ENCODE measurements at places on chromosomes 3 and 15.

DNA sequence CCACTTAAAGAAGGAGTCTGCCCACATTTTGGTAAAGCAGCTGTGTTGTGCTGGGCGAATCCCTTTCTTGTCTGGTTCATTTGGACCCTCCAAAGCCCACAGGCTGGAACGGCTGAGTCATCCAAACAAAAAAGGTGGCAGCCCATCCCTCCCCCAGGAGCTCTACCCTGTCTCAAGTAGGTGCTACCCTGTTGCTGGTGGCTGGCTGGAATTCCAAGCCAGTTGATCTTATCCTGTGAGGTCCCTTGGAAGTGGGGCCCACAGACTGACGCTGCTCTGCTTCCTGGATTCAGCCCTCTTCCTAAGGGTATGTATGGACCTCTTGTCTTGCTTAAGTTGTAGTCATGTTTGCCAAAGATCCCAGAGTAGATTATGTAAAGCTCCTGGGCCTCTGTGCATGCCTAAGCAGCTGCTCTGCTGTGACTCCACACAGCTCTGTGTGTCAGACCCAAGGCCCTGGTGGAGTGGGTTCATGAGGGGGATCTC lies 44.5 kb downstream of the CCR1 start:
- no peak for DNase-seq

- no peak for DNase-seq
These were observed 144.7 kb upstream of the RGMA start for GRCh38 chr15:93233710-93234109.

DNA sequence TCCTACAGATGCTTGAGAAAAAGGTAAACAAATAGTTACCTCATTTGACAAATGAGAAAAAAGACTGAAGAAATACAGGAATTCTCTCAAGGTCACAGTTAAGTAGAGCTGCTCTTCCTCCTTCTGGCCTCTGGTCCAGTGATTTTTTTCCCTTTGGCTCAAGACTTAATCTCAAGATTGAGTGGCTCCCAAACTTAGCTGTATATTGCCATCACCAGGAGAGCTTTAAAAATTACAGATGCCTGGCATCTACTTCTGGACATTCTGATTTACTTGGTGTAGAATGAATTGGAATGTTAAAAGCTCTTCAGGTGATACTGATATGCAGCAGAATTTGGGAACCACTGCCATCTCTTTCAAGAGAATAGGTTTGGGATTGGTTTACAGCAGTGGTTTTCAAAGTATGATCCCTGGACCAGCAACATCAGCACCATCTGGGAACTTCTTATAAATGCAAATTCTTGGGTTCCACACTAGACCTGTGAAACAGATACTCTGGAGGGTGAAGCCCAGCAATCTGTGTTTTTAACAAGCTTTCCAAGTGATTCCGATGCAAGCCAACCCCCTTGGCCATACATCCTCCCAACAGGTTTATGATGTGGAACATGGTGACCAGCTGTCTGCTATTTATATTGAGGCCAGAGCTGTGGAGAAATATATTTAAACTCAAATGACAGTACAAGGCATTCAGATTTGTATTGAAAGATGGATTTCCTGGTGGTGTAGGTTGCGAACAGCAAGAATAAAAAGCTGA lies 333.0 kb upstream of the RARB start:
- DNase-seq = no peak

DNA sequence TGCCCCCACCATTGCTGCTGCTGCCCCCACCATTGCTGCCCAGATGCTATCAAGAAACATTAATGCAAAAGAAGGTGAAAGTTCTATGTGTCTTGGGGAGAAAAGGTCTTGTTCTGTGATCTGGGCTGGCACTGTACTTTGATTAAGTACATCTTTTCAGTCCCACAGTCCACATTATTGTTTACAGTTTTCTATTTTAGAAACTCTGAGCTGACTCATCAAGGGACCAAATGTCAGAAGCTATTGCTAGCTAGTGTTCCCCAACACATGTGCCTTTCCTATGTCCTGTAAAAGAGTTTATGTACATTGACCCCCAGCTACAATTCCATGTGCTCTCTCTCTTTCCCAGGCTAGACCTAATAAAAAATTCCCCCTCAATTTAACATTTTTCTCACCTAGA lies 264.7 kb upstream of the NECTIN3 start:
- no peak for DNase-seq

GRCh38 chr3:39990532-39990931 lies 181.1 kb downstream of the MYRIP start:
- DNase-seq = peak; percentile 25

DNA sequence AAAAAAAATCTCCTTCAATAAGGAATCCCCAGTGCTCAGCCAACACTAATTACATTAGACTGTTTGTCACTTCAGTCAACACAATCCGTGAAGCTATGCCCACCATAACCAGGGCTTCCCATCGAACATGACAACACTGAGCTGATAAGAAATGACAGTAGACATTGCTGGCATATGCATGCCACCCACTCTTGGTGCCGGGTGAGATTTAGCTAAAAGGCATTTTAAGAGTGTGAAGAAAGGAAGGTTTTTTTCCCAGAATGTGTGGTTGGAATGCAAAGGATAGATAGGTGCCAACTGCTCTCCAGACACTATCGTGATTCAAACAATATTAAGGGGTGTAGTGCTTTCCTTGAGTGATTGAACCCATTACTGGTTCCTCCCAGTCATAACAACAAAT lies 344.0 kb upstream of the LMCD1 start:
- no peak for DNase-seq

GRCh38 chr15:26771168-26771567 lies 1.7 kb downstream of the GABRB3 start:
- DNase-seq = no peak

DNA sequence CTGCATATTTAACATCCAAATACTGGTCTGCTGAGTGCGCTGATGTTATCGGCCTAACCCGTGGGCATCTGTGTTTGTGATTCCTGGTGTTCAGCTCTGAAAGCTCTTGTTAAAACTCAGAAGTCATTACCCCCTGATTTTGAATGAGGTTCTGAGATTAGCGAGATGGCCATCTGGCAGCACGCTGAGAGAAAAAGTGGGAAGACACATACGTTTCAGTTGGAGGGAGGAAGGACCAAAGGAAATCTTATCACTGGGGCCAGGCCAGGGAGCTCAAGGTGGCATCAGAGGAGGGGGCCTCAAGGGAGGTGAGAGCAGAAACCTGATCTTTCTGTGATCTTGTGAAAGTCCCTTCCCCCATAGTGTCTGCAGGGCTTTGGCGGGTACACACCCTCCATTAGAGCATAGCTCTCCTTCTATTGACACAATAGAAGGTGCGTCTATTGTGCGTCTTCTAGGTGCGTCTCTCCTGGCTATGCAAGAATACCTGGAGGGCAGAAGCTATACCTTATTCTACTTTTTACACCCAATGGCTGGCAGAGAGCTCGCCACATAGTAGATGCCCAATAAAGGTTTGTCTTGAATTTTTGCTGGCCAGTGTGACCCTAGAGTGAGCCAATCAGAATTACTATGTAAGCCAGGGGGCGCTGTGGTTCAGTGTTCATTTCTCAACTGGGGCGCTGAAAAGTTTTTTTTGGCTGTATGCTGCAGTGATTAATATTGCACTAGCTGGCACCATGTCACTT lies 182.4 kb downstream of the SHQ1 start:
- no peak for DNase-seq

- no peak for DNase-seq
These were observed 322.6 kb downstream of the THSD4 start for GRCh38 chr15:71437919-71438318.

DNA sequence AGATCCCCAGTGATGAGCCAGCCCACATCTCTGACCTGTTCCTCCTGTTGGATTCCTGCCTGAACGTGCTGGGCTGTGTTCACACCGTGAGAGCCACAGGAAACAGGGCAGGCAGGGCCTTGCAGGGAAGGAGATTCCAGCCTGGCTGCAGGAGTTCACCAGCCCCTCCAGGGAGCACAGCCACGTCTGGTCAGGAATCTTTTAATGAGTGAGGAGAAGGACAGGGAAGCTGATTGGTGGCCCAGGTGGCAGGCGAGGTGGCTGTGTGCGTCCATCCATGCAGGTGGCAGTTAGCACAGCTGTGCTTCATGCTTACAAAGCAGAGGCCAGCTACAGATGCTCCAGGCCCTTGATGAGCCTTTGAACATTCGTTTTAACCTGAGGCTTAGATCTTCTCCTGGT lies 10.5 kb downstream of the LRRK1 start:
- DNase-seq = peak; percentile 17

GRCh38 chr15:70327856-70328678 lies 230.3 kb upstream of the TLE3 start:
- no peak for DNase-seq

DNA sequence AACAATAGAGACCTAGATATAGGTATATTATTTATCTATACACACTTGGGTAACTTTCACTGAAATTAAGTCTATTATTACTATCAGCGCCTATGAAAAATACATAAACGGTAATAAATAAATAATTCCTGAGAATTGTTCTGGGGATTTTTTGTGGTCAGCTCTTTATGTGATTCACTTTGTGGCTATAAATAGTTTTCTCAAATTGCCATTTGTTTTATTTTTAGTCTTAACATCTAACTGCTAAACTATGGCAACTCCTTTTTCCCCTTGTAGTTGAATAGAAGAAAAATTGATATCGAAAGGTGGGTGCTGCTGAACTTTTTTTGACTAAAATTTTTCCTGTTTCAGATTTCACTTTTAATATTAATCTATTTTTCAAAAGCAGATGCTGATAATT lies 189.0 kb downstream of the VGLL3 start:
- no peak for DNase-seq

- no peak for DNase-seq
These were observed 26.5 kb downstream of the SPG11 start for GRCh38 chr15:44636976-44637375.

DNA sequence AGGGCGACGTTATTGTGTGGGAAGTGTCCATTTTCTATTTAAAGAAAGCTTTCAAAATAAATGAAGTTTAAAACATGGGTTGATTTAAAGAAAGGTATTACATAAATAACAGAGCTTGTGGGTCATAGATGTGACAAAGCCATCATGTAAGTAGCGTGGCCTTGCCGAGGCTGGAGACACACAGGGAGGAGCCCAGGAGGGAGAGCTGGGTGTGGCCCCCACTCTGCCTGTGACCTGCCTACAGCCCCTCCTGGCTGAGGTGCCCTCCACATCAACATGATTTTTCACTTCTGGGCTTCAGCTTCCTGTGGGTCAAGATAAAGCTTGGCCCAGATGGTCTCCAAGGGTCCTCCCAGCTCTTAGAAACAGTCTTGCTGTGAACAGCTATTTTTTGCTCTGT lies 12.5 kb upstream of the MGLL start:
- no peak for DNase-seq

GRCh38 chr3:52277972-52278509 lies 408 bp downstream of the WDR82 start:
- peak; percentile 62 for DNase-seq

GRCh38 chr15:63600001-63600615 lies 2.9 kb downstream of the FBXL22 start:
- no peak for DNase-seq

DNA sequence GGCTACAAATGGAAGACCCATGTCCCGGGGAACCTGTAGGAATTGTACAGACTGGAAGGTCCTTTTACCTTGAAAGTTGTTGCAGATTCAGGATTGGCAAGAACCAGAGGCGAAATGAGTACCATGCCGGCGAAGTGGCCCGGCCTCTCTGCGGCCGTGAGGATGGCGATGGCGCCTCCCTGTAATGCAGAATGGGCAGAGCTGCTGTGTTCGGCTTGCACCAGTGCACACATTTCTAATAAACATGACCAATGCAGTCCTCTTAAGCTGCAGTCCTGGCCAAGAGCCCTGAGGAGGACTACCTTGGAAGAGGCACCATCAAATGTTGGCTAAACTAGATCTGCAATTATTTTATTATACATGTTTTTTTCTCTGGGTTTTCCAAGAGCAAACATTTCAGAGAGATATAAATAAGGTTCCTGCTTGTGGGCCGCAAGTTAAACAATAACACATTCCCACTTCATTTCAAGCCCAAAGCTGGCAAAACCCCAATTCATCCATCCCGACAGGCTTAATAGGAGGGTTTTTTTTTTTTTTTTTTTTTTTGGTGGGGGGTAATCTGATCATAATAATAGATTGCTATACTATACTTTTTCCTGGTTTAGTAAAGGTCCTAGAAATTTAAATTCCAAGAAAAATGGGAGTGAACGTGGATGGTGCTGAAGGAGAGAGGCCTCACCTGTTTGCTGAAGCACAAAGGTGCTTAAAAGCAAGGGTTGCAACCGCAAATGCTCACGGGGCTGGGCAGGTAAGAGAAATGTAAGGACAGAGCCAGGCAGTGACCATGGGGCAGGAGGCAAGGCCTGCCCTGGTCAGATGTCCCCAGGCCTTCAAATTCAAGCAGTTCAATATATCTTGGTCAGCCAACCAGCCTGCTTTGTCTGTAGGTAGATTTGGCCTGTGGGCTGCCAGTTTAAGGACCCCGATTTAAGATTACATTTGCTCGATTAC lies 48.5 kb downstream of the ABTB1 start:
- no peak for DNase-seq

DNA sequence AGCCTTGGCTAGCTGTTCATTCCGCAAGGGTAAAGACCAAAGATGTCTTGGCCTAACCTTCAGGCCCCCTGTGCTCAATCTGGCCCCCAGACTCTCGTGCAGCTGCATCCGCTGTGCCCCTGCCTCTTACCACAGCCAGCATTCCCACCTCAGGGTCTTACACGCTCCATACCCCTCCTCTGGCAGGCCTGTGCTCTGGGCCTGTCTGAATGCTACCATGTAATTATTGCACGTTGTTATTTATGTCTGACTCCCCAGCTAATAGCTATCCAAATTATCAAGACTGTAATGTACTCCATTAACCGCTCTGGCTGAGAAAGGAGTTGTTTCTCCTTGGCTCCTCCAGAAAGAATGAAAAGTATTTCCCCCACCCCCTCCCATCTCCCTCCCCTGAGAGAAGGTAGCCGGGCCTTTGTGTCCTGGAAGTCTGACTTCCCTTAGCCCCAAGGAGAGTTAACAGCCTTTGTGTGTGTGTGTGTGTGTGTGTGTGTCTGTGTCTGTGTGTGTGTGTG lies 54.5 kb upstream of the UBE2E1 start:
- DNase-seq = no peak

GRCh38 chr15:78981532-78982313 lies 36.9 kb upstream of the CTSH start:
- DNase-seq = no peak

- no peak for DNase-seq
These were observed 175.4 kb upstream of the LPP start for GRCh38 chr3:187978433-187979011.

GRCh38 chr3:28139967-28140634 lies 101.3 kb upstream of the CMC1 start:
- DNase-seq = no peak

DNA sequence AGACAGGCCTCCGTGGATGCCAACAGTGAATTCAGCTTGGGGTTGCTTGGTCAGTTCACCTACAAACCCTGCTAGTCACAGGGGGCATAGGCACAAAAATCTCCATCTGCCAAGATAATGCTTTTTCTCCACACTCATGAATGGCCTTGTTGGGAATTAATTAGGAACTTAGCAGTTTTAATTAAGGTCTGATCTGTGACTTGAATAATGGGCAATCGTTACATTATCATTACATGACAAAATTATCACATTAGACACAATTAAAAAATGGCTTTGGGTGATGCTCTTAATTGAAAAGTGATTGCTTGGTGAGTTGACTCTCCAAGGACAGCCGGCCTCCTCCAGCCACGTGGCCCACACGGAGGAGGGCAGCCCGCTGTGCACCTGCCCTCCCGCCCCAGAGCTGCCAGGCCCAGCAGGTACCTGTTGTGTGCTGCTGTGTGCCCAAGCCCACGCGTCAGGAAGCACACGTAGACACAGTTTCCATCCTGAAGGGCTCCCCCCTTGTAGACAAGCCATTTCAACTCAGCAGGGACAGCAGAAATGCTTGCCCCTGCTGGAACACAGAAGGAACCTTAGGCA lies 274.2 kb downstream of the OCA2 start:
- no peak for DNase-seq

- DNase-seq = no peak
These were observed 17.9 kb downstream of the KCNMB3 start for GRCh38 chr3:179233043-179233442.
